ENCODE measurements at places on chromosomes 7 and 10. TPM values are rescaled to one million over a fixed set of nuclear protein-coding genes. Genes with fewer than 3 reads are reported as not detected.

Gene TLX1
- not detected for total RNA-seq

Gene TTYH3
- 126 TPM for total RNA-seq

GRCh38 chr7:157785486-157786186, 448.8 kb downstream of the DNAJB6 start:
- no peak overlapping the region for H3K27ac ChIP-seq
- no peaks in the 10 kb centered on the region for H3K36me3 ChIP-seq
- H3K27me3 ChIP-seq, result no peaks in the 10 kb centered on the region

GRCh38 chr7:128790315-128791041, 1.3 kb upstream of the CCDC136 start:
- peak overlapping the region; percentile 85 for H3K4me3 ChIP-seq
- peak; percentile 62 for DNase-seq
- no peaks in the 10 kb centered on the region for H3K27me3 ChIP-seq
- peaks cover 26% of the 10 kb centered on the region for H3K4me1 ChIP-seq

DNA sequence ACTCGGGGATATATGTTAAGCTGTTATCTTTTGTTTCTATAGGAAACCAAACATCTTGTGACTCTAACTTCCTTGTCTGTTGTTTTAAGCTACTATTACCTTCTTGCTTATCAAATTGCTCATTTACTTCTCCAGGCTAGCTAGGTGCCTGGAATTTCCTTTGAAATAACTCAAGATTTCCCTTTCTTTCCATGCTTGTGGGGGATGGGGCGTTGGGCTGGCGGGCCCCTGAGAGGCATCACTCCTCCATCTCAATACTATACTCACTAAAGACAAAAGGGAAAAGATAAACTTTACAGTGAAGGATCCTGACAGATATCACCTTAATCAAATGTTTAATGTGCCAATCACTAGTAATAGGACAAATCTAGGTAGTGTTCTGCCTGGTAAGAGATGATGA, 34.7 kb upstream of the MYO3A start:
- H3K27ac ChIP-seq, result no peak overlapping the region
- H3K4me3 ChIP-seq, result no peak overlapping the region
- peaks cover 11% of the 10 kb centered on the region for H3K4me1 ChIP-seq

DNA sequence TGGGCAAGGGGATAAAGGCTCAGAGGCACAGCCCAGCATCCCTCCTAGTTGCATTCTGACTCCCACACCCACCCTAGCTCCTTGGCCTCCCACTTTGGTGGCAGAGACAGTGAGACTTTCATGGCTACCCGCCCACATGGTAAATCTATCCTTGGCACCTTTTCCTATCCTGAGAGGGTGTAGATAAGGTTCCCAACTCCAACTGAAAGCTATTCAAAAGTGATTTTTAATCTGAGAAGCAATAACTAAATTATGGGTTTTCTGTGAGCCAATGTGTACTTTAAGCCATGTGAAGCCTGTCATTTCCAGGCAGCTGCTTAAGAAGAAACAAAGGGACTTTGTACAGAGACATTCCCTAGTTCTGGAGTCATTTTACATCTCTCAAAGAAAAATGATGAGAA, 9.1 kb downstream of the LAMB1 start:
- H3K36me3 ChIP-seq, result no peaks in the 10 kb centered on the region
- no peaks in the 10 kb centered on the region for H3K27me3 ChIP-seq
- H3K4me1 ChIP-seq, result peaks cover 22% of the 10 kb centered on the region
- no peak overlapping the region for H3K4me3 ChIP-seq
- DNase-seq, result no peak

DNA sequence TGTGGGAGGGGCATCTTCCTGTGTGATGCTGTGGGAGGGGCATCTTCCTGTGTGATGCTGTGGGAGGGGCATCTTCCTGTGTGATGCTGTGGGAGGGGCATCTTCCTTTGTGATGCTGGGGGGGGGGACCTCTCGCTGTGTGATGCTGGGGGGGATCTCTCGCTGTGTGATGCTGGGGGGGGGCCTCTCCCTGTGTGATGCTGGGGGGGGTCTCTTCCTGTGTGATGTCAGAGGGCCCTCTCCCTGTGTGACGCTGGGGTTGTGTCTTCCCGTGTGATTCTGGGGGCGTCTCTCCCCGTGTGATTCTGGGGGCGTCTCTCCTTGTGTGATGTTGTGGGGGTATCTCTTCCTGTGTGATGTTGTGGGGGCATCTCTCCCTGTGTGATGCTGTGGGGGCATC, 27.9 kb upstream of the DPYSL4 start:
- no peak overlapping the region for H3K4me3 ChIP-seq
- H3K27ac ChIP-seq, result no peak overlapping the region

Gene TYW1B
- total RNA-seq, result 2.8 TPM

- no peaks in the 10 kb centered on the region for H3K4me1 ChIP-seq
- H3K36me3 ChIP-seq, result no peaks in the 10 kb centered on the region
- no peaks in the 10 kb centered on the region for H3K27me3 ChIP-seq
- no peak overlapping the region for H3K27ac ChIP-seq
- DNase-seq, result no peak
- no peak overlapping the region for H3K4me3 ChIP-seq
Observed at GRCh38 chr7:68422281-68422680, 1176.0 kb upstream of the AUTS2 start.

DNA sequence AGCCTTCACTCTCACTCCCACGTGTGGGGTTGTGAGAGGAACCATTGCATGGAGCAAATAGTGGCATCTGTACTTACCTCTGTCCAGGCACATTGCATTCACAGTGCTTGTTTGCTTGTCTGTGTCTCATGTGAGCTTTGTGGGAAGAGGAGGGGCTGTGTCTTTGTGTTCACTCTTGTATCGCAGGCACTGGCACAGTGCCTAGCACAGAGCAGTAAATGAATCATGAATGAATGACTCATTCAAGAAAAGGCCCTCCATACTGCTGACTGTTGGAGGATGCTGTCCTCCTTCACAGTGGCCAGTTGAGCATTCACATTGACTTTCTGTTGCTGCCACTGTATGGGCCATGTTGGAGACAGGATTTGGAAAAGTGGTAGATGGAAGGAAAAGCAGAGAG, 125.3 kb downstream of the SORCS3 start:
- no peaks in the 10 kb centered on the region for H3K27me3 ChIP-seq
- H3K4me1 ChIP-seq, result peaks cover 15% of the 10 kb centered on the region
- H3K4me3 ChIP-seq, result no peak overlapping the region
- H3K27ac ChIP-seq, result no peak overlapping the region
- DNase-seq, result no peak
- H3K36me3 ChIP-seq, result no peaks in the 10 kb centered on the region

DNA sequence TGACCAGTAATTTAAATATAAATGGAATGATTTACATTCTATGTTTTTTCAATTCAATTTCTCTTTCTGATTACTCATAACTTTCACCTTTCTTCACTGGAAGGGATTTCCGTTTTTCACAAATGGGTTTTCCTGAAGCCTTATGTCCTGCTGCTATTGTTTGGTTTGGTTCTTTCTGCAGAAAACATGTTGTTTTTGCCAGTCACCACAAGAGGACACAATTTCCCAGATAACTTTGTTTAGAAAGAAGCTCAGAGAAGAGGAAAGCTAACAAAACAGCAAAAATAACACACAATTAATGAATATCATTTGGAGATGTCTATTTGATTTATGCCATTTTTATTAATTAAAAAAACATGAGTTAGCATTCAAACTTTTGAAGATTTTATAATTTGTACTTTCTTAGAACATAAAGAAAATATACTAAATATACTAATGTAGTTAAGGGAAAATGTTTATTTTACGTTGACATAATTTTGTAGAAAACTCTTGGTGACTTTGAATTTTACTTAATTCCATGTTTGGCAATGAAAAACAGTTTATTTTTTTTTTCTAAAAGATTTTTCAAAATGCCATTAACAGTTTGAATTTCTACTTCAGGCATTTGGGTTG, 4.6 kb upstream of the TWIST1 start:
- no peaks in the 10 kb centered on the region for H3K36me3 ChIP-seq
- H3K4me1 ChIP-seq, result peaks cover 44% of the 10 kb centered on the region
- DNase-seq, result peak; percentile 75

Gene SPACDR
- not detected for total RNA-seq

DNA sequence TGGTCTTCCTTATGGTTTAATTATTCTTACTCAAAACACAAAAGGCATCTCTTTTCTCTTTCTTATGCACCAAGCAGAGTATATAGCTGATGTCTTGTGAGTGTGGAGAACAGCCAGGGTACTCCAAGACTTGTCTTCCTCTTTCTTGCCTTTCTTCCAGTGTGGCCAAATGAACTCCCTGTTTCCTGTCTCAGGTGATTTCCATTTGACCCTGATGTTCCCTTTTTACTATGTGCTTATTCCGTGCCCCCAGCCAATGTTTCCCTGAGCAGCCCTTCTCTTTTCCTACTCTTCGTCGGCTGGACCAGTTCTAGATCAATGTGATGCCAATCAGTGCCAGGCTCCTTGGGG, 12.6 kb downstream of the OR9A4 start:
- H3K27me3 ChIP-seq, result no peaks in the 10 kb centered on the region
- DNase-seq, result no peak
- no peak overlapping the region for H3K27ac ChIP-seq
- H3K36me3 ChIP-seq, result no peaks in the 10 kb centered on the region
- no peaks in the 10 kb centered on the region for H3K4me1 ChIP-seq
- no peak overlapping the region for H3K4me3 ChIP-seq

- no peak overlapping the region for H3K27ac ChIP-seq
- H3K4me3 ChIP-seq, result no peak overlapping the region
- no peak for DNase-seq
- H3K27me3 ChIP-seq, result no peaks in the 10 kb centered on the region
- no peaks in the 10 kb centered on the region for H3K36me3 ChIP-seq
- H3K4me1 ChIP-seq, result no peaks in the 10 kb centered on the region
Observed at GRCh38 chr10:131181456-131181855, 130.1 kb downstream of the TCERG1L start.

Gene ZNF727
- total RNA-seq, result not detected

Gene UPK3B
- 3.0 TPM for total RNA-seq

Gene C10orf62
- total RNA-seq, result not detected

GRCh38 chr10:125113691-125114371, 46.5 kb downstream of the CTBP2 start:
- H3K27me3 ChIP-seq, result no peaks in the 10 kb centered on the region
- no peak overlapping the region for H3K27ac ChIP-seq
- H3K36me3 ChIP-seq, result peaks cover 32% of the 10 kb centered on the region
- no peak overlapping the region for H3K4me3 ChIP-seq
- no peak for DNase-seq

- H3K27ac ChIP-seq, result no peak overlapping the region
- no peak for DNase-seq
- no peak overlapping the region for H3K4me3 ChIP-seq
- H3K27me3 ChIP-seq, result no peaks in the 10 kb centered on the region
- H3K36me3 ChIP-seq, result no peaks in the 10 kb centered on the region
- H3K4me1 ChIP-seq, result no peaks in the 10 kb centered on the region
Observed at GRCh38 chr10:76651154-76651553, 986.5 kb downstream of the KCNMA1 start.

Gene ODAD2
- 6.5 TPM for total RNA-seq

DNA sequence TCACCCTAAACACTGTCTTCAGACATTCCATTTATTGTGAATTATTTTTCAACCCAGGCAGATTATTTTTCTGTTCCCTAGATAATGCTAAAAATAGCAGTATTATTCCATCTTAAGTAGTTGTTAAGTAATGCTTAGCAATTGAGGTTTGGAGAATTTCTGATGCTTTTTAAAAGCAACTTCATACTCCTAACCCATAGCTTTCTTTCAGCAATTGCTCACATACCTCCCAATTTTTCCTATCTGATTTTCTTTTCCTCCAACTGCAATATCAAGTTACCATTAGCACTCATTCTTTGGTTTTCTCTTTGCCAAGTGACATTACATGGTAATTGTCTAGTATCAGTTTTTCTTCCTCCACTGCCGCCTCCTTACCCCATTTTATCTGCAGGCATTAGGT, 104.7 kb downstream of the GPR85 start:
- DNase-seq, result no peak
- H3K4me3 ChIP-seq, result no peak overlapping the region
- H3K36me3 ChIP-seq, result no peaks in the 10 kb centered on the region

DNA sequence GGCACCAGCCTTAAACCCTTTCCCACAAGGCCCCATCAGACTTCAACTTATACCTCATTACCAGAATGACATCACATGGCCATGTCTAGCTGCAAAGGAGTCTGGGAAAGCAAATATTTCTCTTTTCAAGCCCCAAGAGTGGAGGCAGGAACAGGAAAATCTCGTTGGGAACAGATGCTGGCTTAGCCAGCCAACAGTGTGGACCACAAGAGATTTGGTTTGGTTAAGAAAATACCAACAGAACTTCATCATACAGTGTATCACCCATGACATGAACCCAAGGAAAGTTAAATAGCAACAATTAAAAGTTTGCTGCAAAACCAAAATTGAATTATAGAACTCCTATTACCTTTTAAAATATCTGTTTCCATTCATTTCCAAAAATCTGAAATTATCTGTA, 2.2 kb upstream of the MET start:
- H3K36me3 ChIP-seq, result no peaks in the 10 kb centered on the region
- H3K4me1 ChIP-seq, result peaks cover 26% of the 10 kb centered on the region
- H3K27me3 ChIP-seq, result peaks cover 30% of the 10 kb centered on the region
- H3K27ac ChIP-seq, result no peak overlapping the region
- H3K4me3 ChIP-seq, result no peak overlapping the region
- DNase-seq, result no peak

- no peak overlapping the region for H3K4me3 ChIP-seq
- DNase-seq, result no peak
- 0 out of 2 replicates have a peak overlapping the region, but pooled peaks have one; percentile 39 for H3K27ac ChIP-seq
- H3K27me3 ChIP-seq, result no peaks in the 10 kb centered on the region
- no peaks in the 10 kb centered on the region for H3K36me3 ChIP-seq
Observed at GRCh38 chr10:6396652-6397051, 183.4 kb downstream of the PRKCQ start.

Gene TEX36
- not detected for total RNA-seq

Gene STEAP4
- not detected for total RNA-seq

- H3K27ac ChIP-seq, result no peak overlapping the region
- H3K36me3 ChIP-seq, result no peaks in the 10 kb centered on the region
- H3K4me3 ChIP-seq, result no peak overlapping the region
- DNase-seq, result no peak
Observed at GRCh38 chr10:95742485-95742884, 13.5 kb upstream of the ENTPD1 start.

Gene PSD
- 4.0 TPM for total RNA-seq

- H3K4me1 ChIP-seq, result no peaks in the 10 kb centered on the region
- H3K4me3 ChIP-seq, result no peak overlapping the region
- H3K36me3 ChIP-seq, result no peaks in the 10 kb centered on the region
- no peaks in the 10 kb centered on the region for H3K27me3 ChIP-seq
- H3K27ac ChIP-seq, result no peak overlapping the region
Observed at GRCh38 chr10:78367751-78368150, 334.1 kb downstream of the RPS24 start.

Gene PNLIPRP2
- not detected for total RNA-seq

Gene PRPF18
- 13.5 TPM for total RNA-seq

- H3K27me3 ChIP-seq, result no peaks in the 10 kb centered on the region
- H3K27ac ChIP-seq, result no peak overlapping the region
- H3K36me3 ChIP-seq, result peaks cover 4% of the 10 kb centered on the region
- no peak for DNase-seq
- H3K4me1 ChIP-seq, result peaks cover 18% of the 10 kb centered on the region
Observed at GRCh38 chr7:129946282-129946681, 6.5 kb downstream of the UBE2H start.

DNA sequence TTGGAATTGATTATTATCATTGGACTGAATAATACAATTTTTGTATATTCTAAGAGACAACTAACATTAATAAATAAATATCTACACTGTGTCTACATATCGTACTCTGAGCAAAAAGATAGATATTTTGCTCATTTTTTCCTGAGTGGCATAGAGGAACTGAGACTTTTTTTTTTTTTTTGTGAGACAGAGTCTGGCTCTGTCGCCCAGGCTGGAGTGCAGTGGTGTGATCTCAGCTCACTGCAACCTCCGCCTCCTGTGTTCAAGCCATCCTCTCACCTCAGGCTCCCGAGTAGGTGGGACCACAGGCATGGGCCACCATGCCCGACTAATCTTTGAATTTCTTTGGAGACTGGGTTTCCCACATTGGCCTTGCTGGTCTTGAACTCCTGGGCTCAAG, 14.0 kb downstream of the KMT2E start:
- H3K4me3 ChIP-seq, result no peak overlapping the region
- H3K4me1 ChIP-seq, result peaks cover 31% of the 10 kb centered on the region
- H3K36me3 ChIP-seq, result no peaks in the 10 kb centered on the region

Gene OR13A1
- not detected for total RNA-seq
